ENCODE measurements at places on chromosomes 1 and 21. TPM values are rescaled to one million over a fixed set of nuclear protein-coding genes. Genes with fewer than 3 reads are reported as not detected.

RCAN3 gene
- total RNA-seq, result 6.3 TPM

CDC42BPA gene
- 143 TPM for total RNA-seq

CEP170 gene
- total RNA-seq, result 162 TPM

PDC gene
- not detected for total RNA-seq

CYP4Z1 gene
- total RNA-seq, result 1.9 TPM

IFI44L gene
- 12.1 TPM for total RNA-seq

DNASE2B gene
- 0.53 TPM for total RNA-seq

FOXD3 gene
- total RNA-seq, result not detected

SYCP1 gene
- total RNA-seq, result not detected

Data from dorsolateral prefrontal cortex (tissue), 122 donors.